ENCODE measurements at places on chromosomes 16 and 17.

- DNase-seq: no peak
Measured at GRCh38 chr17:12618557-12618956, 47.1 kb upstream of the MYOCD start.

- no peak for DNase-seq
Measured at GRCh38 chr17:15124746-15125145, 140.4 kb downstream of the PMP22 start.

DNA sequence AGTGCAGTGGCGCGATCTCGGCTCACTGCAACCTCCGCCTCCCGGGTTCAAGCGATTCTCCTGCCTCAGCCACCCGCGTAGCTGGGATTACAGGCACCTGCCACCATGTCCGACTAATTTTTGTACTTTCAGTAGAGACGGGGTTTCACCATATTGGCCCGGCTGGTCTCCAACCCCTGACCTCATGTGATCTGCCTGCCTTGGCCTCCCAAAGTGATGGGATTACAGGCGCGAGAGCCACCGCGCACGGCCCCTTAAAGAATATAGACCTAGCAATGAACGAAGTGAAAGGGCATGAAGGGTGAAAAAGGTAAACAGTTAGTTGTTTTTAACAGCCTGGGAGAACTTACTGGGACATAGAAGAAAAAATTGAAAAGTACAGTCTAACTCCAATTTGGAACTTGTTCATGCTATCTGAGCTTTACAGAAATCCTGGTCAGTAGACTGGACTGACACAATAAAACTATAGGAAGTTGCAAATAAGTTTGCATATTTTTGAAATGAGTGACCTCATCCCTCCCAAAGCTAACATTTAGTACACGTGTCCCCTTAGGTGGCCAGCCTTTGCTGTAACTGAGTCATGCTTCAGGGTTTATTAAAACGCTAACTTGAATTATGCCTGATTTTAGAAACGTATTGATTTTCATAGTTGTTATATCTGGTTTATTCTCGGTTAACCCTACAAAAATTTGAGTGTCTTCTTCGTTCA is 1.8 kb downstream of the COG1 start:
- no peak for DNase-seq

GRCh38 chr17:30513346-30513745 is 36.1 kb downstream of the GOSR1 start:
- DNase-seq: no peak

GRCh38 chr17:12505866-12506265 is 159.8 kb upstream of the MYOCD start:
- no peak for DNase-seq

GRCh38 chr17:74987909-74988711 is 678 bp downstream of the CDR2L start:
- DNase-seq: no peak

Measured in stimulated activated CD4-positive, alpha-beta T cell treated with anti-CD3 and anti-CD28 coated beads, Interleukin-1b, Interleukin-23, amount 100 ng/mL, for 1 hour (primary cell).